Activated CD4-positive, CD25-positive, alpha-beta regulatory T cell (primary cell): ENCODE measurements at places on chromosomes 1 and 21.

DNA sequence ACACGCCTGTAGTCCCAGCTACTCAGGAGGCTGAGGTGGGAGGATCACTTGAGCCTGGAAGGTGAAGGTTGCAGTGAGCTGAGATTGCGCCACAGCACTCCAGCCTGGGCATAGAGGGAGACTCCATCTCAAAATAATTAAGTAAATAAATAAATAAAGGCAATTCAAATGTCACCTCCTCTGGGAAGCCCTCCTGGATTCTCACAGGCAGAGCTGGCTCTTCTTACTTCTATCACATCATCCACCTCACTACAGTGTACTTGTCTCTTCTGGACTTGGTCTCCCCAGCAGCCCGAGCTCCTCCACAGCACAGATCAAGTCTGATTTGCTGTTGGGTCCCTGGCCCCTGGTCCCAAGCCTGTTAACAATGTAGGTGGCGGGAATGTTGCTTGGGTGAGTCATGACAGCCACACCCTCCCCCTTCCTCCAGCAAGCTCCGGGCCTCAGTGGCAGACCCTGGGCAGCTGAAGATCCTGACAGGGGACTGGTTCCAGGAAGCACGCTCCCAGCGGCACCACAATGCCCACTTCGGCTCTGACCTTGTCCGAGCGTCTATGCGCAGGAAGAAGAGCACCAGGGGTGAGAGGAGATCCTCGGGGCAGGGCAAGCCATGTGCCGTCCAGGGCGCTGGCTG lies 5.3 kb downstream of the SYTL1 start:
- no peak for DNase-seq

DNA sequence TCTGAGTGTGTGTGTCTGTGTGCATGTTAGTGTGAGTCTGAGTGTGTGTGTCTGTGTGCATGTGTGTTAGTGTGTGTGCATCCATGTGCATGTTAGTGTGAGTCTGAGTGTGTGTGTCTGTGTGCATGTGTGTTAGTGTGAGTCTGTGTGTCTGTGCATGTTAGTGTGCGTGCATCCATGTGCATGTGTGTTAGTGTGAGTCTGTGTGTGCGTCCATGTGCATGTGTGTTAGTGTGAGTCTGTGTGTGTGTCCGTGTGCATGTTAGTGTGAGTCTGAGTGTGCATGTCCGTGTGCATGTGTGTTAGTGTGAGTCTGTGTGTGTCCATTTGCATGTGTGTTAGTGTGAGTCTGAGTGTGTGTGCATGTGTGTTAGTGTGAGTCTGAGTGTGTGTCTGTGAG lies 76.6 kb upstream of the ACTRT2 start:
- DNase-seq = no peak

DNA sequence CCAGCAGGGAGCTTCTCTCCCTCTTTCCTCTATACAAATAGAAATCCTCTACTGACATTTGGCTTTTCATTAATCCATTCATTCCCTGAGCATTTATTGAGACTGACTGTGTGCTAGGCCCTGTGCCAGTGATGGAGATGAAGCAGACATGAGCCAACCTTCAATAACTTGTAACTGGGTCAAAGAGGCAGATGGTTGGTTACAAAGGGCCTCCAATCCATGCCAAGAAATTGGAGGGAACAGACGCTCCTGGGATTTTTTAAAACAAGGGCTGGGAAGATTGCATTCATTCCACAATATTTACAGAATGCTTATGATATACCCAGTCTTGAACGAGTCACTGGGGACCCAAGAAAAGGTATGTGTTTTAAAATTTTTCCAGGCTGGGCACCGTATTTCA lies 6.2 kb downstream of the HPCAL4 start:
- no peak for DNase-seq

- no peak for DNase-seq
Measured at GRCh38 chr1:1597275-1597930, 2.5 kb downstream of the FNDC10 start.

DNA sequence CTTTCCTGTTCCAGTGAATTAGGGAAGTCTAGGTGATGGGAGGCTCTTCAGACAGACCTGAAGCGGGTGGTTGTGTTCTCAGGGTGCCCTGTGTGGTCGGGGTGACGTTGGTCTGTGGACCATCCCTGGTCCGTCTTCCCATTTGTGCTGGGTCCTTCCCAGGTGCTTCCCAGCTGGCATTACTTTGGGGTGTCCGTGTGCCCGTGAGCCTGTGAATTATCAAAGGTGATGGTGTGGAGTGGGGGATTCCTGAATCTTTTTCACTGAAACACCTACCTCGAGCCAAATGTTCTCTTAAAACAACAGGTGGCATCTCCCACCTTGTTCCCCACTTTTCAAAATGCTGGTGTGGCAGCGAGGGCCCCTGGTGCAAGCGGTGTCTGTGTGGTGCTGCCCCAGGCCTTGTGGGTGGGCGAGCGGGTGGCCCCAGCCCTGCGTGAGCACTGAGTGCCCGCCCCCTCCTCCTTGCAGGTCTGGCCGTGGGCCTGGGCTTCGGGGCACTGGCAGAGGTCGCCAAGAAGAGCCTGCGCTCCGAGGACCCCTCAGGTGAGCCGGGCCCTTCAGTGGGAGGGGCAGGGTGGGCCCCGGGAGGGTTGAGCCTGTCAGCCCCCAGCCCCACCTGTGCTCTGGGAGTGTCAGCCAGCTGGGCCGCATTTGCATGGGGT lies 37.0 kb downstream of the COQ8A start:
- DNase-seq = no peak

DNA sequence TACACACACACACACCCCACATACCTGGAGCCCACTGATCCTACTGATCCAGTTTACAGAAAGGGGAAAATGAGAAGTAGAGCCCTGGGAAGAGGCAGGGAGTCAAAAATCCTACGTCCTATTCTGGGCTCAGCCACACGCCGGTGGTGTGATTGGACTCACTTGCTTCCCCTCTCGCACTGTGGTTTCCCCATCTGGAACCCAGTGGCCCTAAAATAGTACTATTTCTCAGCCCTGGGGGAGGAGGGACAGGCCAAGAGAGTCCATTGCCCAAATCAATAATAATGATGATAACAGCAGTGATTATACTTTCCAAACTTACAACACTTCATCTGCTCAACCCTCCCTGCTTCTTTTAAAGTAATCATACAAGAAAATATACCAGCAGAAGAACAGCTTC lies 2.9 kb upstream of the PIGR start:
- DNase-seq = no peak

- no peak for DNase-seq
Measured at GRCh38 chr1:72938408-72938807, 656.1 kb upstream of the NEGR1 start.

DNA sequence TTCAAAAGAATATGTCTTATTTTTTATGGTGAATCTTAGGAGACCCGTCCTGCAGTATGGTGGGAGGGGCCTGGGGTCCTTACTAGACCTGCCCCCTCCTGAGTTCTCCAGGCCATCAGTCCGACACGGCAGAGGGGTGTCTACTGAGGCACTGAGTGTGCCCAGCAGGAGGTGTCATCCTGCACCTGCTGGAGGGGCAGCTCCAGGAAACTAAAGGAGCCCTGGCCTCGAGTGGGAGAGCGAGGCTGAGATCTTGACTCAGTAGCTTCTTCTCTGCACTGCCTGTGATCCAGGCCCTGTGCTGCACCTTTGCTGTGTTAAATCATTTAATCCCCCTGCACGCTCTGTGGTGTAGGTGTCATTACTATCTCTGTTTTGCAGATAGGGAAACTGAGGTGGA lies 587.7 kb downstream of the PTPRU start:
- no peak for DNase-seq
